Activated CD4-positive, alpha-beta T cell treated with anti-CD3 and anti-CD28 coated beads, Interleukin-2, amount 10 ng/mL, durations not matched to agents 7 days and 5 days (primary cell): ENCODE measurements at places on chromosomes 7 and 10. TPM values are rescaled to one million over a fixed set of nuclear protein-coding genes. Genes with fewer than 3 reads are reported as not detected.

- no peak overlapping the region for H3K4me3 ChIP-seq
- H3K27me3 ChIP-seq: peaks cover 6% of the 10 kb centered on the region
- H3K27ac ChIP-seq: no peak overlapping the region
- no peaks in the 10 kb centered on the region for H3K36me3 ChIP-seq
Observed at GRCh38 chr10:132888898-132889490, 53.4 kb downstream of the CFAP46 start.

- no peak for DNase-seq
- H3K4me1 ChIP-seq: peaks cover 9% of the 10 kb centered on the region
- peaks cover 5% of the 10 kb centered on the region for H3K27me3 ChIP-seq
- peak overlapping the region; percentile 47 for H3K27ac ChIP-seq
- H3K36me3 ChIP-seq: no peaks in the 10 kb centered on the region
Observed at GRCh38 chr7:155269766-155270585, 27.7 kb upstream of the INSIG1 start.

Gene TMEM229A
- not detected for total RNA-seq

DNA sequence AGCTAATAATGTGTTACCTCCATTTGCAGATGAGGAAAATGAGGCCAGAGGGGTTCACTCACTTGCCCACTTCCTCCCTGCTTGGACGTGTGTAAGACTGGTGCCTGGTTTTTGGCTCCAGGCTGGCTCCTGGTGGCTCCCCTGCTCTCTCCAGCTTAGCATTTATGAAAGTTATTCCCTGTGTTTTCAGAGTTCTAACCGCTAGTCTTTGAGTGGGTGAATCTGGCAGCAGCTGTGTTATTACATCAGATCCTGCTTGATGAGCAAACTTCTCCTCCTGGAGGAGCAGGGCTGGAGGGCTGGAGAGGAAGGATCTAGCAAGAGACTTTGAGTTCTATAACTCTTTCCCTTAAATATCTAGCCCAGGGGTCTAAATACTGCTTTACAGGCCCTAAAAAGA is 80.9 kb upstream of the AGBL3 start:
- no peaks in the 10 kb centered on the region for H3K36me3 ChIP-seq
- no peak overlapping the region for H3K27ac ChIP-seq
- H3K4me1 ChIP-seq: peaks cover 11% of the 10 kb centered on the region
- no peak overlapping the region for H3K4me3 ChIP-seq

Gene BLVRA
- total RNA-seq: 29.4 TPM

Gene NANOS1
- total RNA-seq: 0.19 TPM

GRCh38 chr7:128231021-128231420 is 10.1 kb upstream of the LEP start:
- no peaks in the 10 kb centered on the region for H3K36me3 ChIP-seq
- H3K4me3 ChIP-seq: no peak overlapping the region
- DNase-seq: no peak
- H3K4me1 ChIP-seq: no peaks in the 10 kb centered on the region
- peaks cover 8% of the 10 kb centered on the region for H3K27me3 ChIP-seq
- no peak overlapping the region for H3K27ac ChIP-seq

Gene NPY4R
- total RNA-seq: not detected

DNA sequence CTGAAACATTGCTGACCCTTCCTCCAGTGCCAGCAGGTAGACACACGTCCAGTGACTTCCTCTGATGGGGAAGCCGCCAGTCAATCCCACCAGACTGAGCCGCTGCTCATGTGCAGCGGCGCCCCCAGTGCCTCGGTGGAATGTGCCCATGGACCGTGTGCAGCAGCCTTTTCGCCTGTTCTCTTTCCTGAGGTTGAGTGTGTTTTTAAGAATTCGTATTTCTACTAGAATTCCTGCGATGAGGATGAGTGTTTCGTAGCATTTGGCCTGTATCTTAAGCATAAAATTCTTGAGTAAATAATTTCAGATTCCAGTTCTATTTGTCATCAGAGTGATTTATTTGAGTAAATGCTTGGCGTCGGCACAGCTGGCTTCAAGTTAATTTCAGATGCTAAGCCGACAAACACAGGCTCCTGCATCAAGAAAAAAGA is 35.4 kb downstream of the BNIP3 start:
- H3K27me3 ChIP-seq: no peaks in the 10 kb centered on the region
- no peaks in the 10 kb centered on the region for H3K4me1 ChIP-seq
- H3K27ac ChIP-seq: no peak overlapping the region
- H3K36me3 ChIP-seq: peaks cover 56% of the 10 kb centered on the region
- DNase-seq: no peak

- H3K36me3 ChIP-seq: no peaks in the 10 kb centered on the region
- H3K27ac ChIP-seq: peak overlapping the region; percentile 86
- H3K4me3 ChIP-seq: peak overlapping the region; percentile 65
- peak; percentile 16 for DNase-seq
- peaks cover 6% of the 10 kb centered on the region for H3K27me3 ChIP-seq
- H3K4me1 ChIP-seq: peaks cover 23% of the 10 kb centered on the region
Observed at GRCh38 chr7:16563281-16564022, 36.8 kb downstream of the LRRC72 start.

Gene CFAP70
- 0.57 TPM for total RNA-seq

- no peaks in the 10 kb centered on the region for H3K4me1 ChIP-seq
- no peak overlapping the region for H3K4me3 ChIP-seq
Observed at GRCh38 chr10:94383530-94383929, 18.8 kb upstream of the TBC1D12 start.

- H3K27ac ChIP-seq: no peak overlapping the region
- peaks cover 27% of the 10 kb centered on the region for H3K27me3 ChIP-seq
- H3K36me3 ChIP-seq: no peaks in the 10 kb centered on the region
- peaks cover 21% of the 10 kb centered on the region for H3K4me1 ChIP-seq
Observed at GRCh38 chr10:99656199-99657064, 2.9 kb upstream of the ENTPD7 start.

DNA sequence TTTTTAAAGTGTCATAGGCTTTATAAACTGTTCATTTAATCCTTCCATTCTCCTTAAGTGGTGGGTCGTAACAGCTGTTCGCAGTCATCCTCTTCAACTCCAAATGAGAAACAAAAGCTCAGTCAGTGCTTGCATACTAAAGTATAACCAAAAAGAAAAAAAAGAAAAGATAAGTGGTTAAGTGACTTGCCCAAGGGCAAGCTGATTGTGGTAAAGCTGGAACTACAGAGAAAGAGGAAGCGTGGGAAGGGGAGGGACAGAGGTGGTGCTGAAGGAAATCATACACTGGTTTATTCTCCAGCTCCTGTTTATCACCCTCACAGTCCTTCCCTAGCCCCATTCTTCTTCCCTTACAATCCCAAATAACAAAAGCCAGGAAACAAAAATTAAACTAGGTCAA is 29.6 kb downstream of the IDE start:
- no peak overlapping the region for H3K27ac ChIP-seq
- H3K27me3 ChIP-seq: no peaks in the 10 kb centered on the region
- H3K36me3 ChIP-seq: no peaks in the 10 kb centered on the region
- H3K4me1 ChIP-seq: peaks cover 20% of the 10 kb centered on the region

GRCh38 chr10:119306514-119306951 is 99.2 kb downstream of the GRK5 start:
- H3K4me3 ChIP-seq: peak overlapping the region; percentile 84
- H3K27me3 ChIP-seq: peaks cover 18% of the 10 kb centered on the region
- H3K27ac ChIP-seq: peak overlapping the region; percentile 96
- H3K36me3 ChIP-seq: peaks cover 5% of the 10 kb centered on the region

GRCh38 chr7:25093268-25093826 is 31.7 kb downstream of the CYCS start:
- peaks cover 12% of the 10 kb centered on the region for H3K4me1 ChIP-seq
- H3K36me3 ChIP-seq: no peaks in the 10 kb centered on the region
- H3K4me3 ChIP-seq: no peak overlapping the region
- peaks cover 9% of the 10 kb centered on the region for H3K27me3 ChIP-seq
- H3K27ac ChIP-seq: no peak overlapping the region

DNA sequence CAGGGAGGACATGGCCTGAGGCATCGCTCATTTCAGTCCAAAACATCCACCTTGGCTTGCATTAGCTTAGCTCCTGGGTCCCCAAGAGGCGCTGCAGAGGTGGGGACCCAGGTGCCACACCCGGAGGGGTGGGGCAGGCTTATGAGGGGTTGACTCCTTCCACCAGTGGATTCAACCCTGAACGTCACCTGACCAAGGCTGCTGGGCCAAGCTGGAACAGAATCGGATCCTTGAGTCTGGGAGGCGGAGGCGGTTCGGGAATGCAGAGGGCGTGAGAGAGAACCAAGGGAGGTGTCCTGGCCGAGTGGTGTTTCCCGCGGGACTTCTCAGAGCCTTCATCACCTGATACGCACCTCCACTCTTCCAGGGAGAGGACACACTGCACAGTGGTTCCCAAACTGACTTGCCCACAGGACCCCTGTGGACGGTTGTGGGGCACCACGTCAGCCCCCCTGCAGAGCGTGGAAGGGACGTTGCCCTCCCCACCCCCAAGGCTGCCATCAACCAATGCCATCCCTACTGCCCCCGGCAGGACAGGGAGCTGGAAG is 4.5 kb upstream of the MICALL2 start:
- no peak overlapping the region for H3K27ac ChIP-seq
- H3K4me3 ChIP-seq: no peak overlapping the region
- DNase-seq: no peak

- H3K4me1 ChIP-seq: peaks cover 26% of the 10 kb centered on the region
- H3K36me3 ChIP-seq: no peaks in the 10 kb centered on the region
- H3K4me3 ChIP-seq: no peak overlapping the region
- H3K27ac ChIP-seq: peak overlapping the region; percentile 87
Observed at GRCh38 chr7:44259547-44260457, 59.0 kb downstream of the YKT6 start.

GRCh38 chr7:139430443-139430842 is 53.0 kb downstream of the KLRG2 start:
- H3K27ac ChIP-seq: peak overlapping the region; percentile 22
- H3K4me1 ChIP-seq: peaks cover 10% of the 10 kb centered on the region
- H3K4me3 ChIP-seq: no peak overlapping the region
- H3K27me3 ChIP-seq: no peaks in the 10 kb centered on the region
- no peak for DNase-seq

DNA sequence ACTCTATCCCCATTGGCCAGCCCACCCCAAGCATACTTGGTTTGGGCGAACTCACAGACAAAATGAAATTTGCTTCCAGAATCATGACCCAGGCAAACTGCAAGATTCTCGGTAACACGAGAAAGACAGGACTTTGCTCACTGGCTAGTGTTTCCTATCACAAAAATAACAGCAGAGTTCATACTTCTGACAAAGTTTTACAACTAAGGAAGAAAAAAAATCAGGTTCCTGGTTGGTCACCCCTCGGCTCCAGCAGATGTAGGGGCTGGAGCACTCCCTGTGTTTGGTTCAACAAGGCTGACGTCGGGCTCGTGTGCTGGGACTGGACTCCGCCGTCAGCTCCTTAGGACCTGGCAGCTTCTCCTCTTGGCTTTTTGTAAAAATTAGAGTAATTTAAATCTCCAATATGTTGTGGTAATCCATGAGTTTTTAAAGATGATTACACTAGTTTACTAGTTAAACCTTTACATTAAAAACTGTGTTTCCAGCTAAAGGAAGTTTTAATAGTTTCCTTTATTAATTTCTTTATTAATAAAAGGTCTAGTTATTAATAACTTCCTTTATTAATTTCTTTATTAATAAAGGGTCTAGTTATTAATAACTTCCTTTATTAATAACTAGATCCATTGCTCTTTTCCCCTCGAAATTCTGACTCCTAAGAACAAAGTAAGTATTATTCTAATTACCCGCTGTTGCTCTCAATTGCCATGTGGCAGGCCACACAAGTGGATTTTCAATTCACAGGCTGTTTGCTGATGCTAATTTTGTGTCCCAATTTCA is 115.6 kb upstream of the RNF32 start:
- no peaks in the 10 kb centered on the region for H3K4me1 ChIP-seq
- H3K27me3 ChIP-seq: peaks cover 12% of the 10 kb centered on the region
- H3K27ac ChIP-seq: no peak overlapping the region
- no peak overlapping the region for H3K4me3 ChIP-seq
- no peaks in the 10 kb centered on the region for H3K36me3 ChIP-seq

DNA sequence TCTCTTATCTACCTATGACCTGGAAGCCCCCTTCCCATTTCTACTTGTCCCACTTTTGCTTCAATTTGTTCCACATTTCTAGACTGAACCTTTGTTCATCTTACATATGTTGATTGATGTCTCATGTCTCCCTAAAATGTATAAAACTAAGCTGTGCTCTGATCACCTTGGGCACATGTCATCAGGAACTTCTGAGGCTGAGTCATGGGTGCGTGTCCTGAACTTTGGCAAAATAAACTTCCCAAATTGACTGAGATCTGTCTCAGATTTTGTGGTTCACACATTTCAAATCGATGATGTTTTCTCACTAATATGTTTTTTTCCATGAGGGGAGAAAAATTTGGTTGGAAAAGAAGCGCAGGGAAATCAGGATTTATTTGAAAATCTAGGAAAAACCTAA is 406.2 kb upstream of the LRRTM3 start:
- H3K4me3 ChIP-seq: no peak overlapping the region
- no peak overlapping the region for H3K27ac ChIP-seq
- H3K4me1 ChIP-seq: no peaks in the 10 kb centered on the region
- H3K36me3 ChIP-seq: no peaks in the 10 kb centered on the region

- H3K27ac ChIP-seq: no peak overlapping the region
- no peak for DNase-seq
- H3K4me3 ChIP-seq: no peak overlapping the region
- H3K36me3 ChIP-seq: peaks cover 2% of the 10 kb centered on the region
Observed at GRCh38 chr7:110852156-110852940, 238.6 kb upstream of the LRRN3 start.

DNA sequence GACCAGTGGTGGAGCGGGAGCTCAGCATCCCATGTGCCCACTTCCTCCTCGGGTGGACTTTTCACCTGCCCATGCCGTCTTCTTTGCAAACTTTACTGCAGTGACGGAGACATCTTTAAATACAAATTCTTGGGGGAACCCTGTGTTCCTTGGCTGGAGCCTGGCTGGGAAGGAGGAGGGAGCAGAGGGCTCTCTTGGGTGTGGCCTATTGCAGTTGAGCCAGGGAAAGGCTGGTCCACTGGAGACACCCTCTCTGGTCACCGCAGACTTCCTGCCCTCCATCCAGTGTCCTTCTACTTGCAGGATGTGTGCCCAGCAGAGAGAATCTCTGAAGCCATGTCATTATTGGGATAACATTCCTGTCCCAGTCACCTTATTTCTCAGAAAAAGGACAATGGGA is 67.3 kb downstream of the TCF7L2 start:
- no peaks in the 10 kb centered on the region for H3K36me3 ChIP-seq
- H3K4me1 ChIP-seq: no peaks in the 10 kb centered on the region
- DNase-seq: no peak
- H3K4me3 ChIP-seq: no peak overlapping the region

Gene CARD11
- 167 TPM for total RNA-seq

GRCh38 chr10:22335173-22335933 is 9.9 kb upstream of the SPAG6 start:
- peaks cover 60% of the 10 kb centered on the region for H3K4me1 ChIP-seq
- peak overlapping the region; percentile 85 for H3K27ac ChIP-seq
- H3K27me3 ChIP-seq: peaks cover 53% of the 10 kb centered on the region
